ENCODE measurements at places on chromosomes 13 and 19.

DNA sequence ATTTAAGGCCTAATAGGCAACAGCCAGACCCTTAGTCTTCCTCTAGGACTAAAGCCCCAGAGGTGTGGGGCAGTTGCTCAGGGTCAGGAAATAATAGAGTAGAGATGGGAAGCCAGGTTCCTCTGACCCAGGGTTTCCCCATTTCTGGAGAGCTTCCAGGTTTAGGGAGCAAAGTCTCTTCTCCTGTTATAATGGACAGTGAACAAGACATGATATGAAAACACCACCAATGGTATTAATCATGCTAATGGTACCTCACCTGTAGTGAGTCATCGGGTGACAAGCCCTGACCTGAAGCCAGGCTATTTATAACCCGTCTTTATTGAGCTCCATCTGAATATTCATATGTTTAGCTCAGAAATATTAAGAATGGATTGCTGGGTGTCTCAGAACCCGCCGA, 24.6 kb downstream of the BICRA start:
- DNase-seq: no peak

- DNase-seq: no peak
Measured at GRCh38 chr19:5615756-5616327, 6.7 kb downstream of the SAFB2 start.

GRCh38 chr19:38055010-38055409, 148.0 kb downstream of the SIPA1L3 start:
- no peak for DNase-seq

GRCh38 chr13:49214917-49215376, 5.2 kb upstream of the MLNR start:
- no peak for DNase-seq
